ENCODE measurements at places on chromosomes 11 and 22. TPM values are rescaled to one million over a fixed set of nuclear protein-coding genes. Genes with fewer than 3 reads are reported as not detected.

Gene HOATZ
- total RNA-seq = not detected

Gene MS4A15
- total RNA-seq = 0.13 TPM

Gene MIAT
- total RNA-seq = 7.0 TPM

Gene LSP1
- total RNA-seq = 4.9 TPM

Gene OTOG
- 1.8 TPM for total RNA-seq

Gene LMNTD2
- 16.5 TPM for total RNA-seq

Data from mesothelial cell of epicardium (in vitro differentiated cells).